ENCODE measurements at places on chromosomes 6 and 20.

- no peak for DNase-seq
Measured at GRCh38 chr6:152273638-152274037, 363.5 kb downstream of the SYNE1 start.

DNA sequence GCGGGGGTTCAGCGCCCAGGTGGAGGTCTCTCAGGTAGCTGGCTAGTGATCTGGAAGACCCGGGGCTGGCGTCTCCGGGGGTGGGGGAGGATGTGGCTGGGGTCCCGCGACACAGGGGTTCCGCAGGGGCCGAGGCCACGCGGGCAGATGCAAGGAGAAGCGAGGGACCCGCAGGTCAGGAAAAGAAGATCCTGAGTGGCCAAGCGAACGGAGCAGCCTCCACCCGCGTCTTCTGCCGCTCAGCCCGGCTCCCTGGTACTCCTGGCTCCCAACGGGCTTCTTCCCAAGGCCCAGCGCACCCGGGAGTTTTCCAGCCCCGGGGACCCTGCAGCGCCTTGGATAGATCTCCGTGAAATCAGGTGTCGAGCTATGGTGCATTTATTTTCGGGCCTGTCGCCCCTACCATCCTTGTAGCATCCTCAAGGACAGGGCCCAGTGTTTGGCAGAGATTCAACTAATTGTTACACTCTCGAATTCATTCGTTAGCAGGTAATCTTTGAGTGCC lies 682 bp upstream of the CHD6 start:
- DNase-seq: no peak

GRCh38 chr6:155253337-155253736 lies 10.5 kb upstream of the CLDN20 start:
- DNase-seq: no peak

DNA sequence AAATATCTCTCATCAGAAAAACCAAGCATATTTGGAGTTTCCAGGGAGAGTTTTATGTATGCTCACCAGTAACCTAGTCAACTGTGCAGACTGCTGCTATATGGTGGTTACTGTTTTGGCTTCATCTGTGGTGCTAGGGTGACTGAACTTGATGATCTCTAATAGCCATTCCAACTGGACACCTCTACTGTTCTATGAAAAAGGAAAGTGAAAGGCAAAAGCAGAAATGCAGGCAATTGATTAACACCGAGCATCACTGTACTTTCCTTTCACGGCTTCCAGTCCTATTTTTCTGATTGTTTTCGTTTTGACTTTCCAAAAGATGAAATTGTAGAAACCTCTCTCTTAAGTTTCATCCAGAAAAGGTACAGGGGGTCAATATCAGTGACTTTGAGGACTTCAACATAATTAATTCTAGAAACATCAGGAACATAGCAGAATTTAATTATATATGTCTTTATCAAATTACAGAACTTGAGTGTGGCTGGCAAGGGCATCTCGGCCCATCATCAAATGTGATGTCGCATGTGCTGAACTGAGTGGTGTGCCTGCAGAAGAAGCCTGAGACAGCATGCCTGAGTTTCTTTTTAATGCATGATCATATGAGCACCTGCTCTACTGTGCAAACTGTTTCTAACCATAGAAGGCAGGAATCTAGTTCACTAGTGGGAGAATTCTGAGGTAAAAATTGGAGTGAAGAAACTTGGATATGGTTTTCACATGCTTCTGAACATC lies 464.3 kb upstream of the FLRT3 start:
- no peak for DNase-seq

- DNase-seq: no peak
Measured at GRCh38 chr6:99120641-99121040, 172.9 kb upstream of the FBXL4 start.

- no peak for DNase-seq
Measured at GRCh38 chr6:102022803-102023202, 629.3 kb downstream of the GRIK2 start.

DNA sequence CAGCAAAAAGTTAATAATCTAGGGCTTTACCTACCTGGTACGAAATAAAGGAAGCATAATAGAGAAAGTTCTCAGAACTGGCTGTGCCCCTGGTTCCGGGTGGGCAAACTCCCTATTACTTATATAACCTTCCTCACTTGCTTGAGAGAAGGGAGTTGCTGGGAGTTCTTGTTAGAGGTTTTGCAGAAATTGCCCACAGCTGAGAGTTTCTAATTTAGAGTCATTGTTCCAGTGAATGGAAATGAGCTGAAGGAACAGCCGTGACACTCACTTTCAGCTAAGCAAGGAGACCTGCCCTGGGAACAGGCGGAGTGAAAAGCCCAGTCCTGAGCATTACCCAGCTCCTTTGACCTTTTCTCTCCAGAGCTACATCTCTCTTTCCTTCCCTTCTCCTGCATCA lies 594.6 kb upstream of the FLRT3 start:
- DNase-seq: no peak

DNA sequence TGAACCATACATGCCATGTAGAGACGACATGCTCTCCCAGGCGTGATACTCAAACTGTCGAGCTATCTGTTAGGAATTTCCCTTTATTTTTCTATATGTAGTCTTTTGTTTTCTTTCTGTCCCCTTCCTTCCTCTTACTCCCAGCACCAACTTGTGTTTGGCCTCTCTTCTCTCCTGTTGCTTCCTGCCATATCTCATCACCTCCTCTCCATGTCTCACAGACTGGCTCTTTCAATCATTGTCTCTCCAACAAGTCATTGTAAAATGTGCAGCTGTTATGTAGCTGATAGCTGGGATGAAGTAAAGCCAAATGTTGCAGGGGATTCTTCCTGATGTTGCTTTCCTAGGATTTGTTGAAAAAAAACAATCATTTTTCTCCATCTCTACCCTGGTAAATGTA lies 234.5 kb downstream of the TMEM242 start:
- no peak for DNase-seq

DNA sequence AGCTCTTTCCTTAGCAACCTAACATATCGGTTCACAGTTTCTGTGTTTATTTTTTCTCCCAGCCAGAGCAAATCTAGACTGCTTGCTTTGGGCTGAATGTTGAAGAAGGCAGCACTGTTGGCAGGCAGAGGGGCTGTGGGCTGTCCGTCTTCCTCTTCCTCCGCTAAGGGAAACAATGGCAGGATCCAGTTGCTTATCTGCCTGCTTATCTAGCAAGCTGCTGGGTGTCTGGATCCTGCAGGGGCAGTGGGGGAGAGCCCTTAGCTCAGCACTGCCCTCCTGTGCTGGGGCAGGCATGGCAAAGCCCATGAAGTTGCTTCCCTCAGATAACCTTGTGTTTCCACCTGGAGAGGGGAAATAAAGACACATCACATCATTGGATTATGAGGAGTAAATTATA lies 92.7 kb upstream of the CD93 start:
- no peak for DNase-seq

DNA sequence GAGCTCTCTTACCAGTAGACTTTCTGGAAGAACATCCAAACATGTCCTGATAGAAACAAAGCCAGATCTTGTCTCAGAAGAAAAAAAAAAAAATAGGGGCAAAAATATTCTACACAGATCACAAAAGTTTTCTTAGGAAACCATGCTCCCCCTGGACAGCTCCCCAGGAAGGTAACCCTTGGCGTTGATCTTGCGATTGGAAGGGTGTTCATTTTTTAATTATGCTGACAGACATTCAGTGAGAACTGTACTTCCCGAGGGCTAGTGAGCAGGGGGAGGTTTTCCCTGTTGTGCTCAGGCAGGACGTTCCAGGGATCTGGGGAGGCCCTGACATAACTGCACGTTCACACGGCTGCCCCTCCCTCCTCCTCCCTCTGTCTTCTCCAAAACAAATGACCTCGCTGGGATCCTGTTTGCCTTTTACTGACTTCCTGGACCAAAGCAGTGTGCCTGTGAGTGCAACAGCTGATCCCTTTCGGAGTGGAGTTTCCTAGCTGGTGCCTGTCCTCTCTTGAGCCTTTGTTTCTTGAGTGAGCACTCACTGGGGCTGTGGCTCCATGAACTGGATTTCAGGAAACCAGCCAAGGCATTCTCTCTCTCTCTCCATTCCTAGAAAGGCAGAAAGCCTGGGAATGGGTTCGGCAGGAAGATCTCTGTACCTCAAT lies 46.7 kb downstream of the MARCKS start:
- DNase-seq: no peak

DNA sequence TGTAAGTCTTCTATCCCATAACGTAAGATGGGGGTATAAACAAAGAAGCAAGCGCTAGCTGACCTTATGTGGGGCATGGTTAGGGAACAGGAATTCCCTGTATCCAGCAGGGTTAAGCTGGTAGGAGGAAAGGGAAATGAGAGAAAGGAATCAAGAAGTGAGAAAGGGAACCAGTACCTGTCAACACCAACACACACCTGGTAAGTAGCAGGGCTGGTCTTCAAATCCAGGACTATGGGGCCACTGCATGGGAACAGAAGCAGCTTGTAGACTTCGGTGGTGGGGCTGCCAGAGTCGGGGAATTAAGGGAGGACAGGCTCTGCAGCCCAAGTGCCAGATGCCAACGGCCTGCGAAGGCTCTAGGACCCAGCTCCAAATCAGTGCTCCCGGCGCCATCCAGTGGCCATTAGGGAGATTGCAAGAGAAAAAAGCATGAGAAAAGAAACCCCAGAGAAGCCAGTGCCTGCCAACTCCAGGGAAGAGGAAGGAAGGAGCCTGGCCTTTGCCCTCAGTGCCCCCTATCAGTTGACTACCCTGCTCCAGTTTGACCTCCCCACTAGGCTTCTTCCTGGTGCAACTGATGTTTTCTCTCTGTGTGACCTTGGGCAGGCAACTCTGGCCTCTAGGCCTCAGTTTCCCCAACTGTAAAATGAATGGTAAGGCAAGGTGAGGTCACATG lies 15.8 kb upstream of the RBPJL start:
- DNase-seq: peak; percentile 74

- DNase-seq: no peak
Measured at GRCh38 chr6:79869184-79869583, 78.2 kb downstream of the ELOVL4 start.

- DNase-seq: no peak
Measured at GRCh38 chr6:13866301-13866700, 51.9 kb upstream of the MCUR1 start.
